Stimulated activated CD4-positive, alpha-beta T cell treated with anti-CD3 and anti-CD28 coated beads, Interleukin-4, amount 100 ng/mL, for 24 hours (primary cell): ENCODE measurements at places on chromosomes 11 and 22.

DNA sequence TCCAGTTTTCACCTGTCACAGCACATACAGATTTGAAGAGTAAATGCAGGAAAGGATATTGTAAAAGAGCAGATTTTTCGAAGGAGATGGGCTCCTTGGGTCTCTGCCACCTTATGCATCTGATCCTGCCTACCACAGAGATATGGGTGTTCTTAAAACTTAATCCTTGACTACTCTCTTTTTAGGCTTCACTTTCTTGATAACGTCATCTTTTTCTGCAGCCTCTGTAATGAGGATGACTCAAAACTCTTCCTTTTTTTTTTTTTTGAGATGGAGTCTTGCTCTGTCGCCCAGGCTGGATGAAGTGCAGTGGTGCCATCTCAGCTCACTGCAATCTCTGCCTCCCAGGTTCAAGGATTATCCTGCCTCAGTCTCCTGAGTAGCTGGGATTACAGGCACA, 7.8 kb downstream of the PRR14L start:
- no peak for DNase-seq

- DNase-seq, result no peak
These were observed 17.5 kb upstream of the SMIM38 start for GRCh38 chr11:69138265-69138664.

- DNase-seq, result no peak
These were observed 3.2 kb downstream of the FUT4 start for GRCh38 chr11:94546886-94547285.

DNA sequence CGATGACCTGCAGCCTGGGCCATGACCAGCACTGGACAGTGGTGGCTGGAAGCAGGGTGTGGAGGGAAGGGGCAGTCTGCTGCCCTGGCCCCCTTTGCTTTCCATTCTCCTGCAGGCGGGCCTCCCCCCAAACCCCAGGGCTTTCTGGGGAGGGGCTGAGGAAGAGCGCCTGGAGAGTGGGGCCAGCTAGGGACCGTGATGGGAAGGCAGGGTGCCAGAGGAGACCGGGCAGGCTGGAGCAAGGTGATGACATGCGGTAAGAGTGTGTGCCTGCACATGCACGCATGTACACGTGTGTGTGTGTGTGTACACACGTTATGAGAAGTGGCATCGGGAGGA, 7.8 kb downstream of the OAF start:
- DNase-seq, result no peak

- no peak for DNase-seq
These were observed 493.0 kb downstream of the MN1 start for GRCh38 chr22:27308513-27308912.

- DNase-seq, result no peak
These were observed 67.9 kb downstream of the MCM5 start for GRCh38 chr22:35467681-35468434.

DNA sequence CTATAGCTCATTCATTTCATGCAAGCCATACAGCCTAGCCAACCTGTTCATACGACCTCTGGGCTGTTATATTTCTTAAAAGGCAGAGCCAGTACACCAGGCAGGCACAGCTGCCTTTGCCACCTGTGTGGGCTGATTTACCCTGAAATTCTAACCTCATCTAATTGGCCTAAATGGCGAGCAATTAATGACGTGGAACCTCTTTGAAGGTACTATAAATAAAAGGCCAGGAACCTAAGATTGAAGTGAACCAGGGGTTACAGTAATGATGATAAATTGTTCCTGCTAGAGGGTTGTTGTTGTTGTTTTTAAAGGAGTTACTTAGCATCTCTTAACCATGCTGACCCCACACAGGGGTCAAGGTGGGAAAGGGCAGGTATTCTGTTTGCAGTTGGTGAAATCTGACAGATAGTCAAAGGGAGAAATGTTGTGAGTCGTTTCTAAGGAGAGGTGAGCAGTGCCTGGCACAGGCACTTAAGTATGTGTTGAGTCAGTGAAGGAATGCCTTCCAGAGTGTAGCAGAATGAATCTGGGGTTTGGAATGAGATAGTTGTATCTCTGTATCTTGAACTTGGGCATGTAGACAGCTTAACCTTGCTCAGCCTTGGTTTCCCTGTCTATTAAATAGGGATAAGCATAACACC, 213.5 kb upstream of the NAV2 start:
- no peak for DNase-seq
